ENCODE measurements at places on chromosomes 2 and 18.

GRCh38 chr18:58694720-58695468 is 23.6 kb downstream of the MALT1 start:
- DNase-seq, result no peak

DNA sequence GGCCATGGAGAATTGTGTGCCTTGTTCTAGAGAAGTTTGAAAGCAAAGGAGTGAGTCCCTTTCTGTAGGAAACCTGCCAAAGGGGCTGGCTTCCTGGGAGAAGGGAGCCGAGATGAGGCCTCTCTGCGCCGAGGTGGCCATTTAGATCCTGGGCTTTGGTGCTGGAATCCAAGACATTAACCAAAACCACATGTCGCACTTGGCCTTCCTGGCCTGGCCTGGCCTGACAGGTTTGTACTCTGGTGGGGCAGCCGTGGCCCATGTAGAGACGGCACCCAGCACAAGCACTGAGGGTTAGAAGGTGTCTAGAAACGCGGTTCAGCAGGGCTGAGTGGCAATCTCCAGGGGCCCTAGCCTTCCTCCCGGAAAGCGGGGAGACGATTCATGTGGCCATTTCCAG is 7.1 kb downstream of the CNNM3 start:
- no peak for DNase-seq

DNA sequence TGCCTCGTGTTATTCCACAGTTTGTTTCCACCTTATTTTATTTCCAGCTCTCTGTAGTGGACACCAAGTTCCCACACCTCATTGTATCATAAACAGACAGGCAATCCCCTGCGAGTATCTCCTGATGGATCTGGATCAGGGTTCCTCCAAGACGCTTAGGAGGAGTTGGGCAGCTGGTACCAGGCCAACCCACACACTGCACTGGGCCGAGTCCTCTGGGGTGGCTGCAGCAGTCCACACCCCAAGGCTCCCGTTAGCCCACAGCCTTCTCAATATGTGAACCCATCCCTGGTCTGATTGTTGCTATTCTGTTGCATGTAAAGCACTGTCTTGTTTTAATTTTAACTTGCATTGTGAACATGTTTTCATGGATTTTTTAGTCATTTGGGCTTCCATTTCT is 178.8 kb upstream of the RAB6C start:
- no peak for DNase-seq

- no peak for DNase-seq
Measured at GRCh38 chr2:31863867-31864266, 146.9 kb downstream of the MEMO1 start.

- DNase-seq, result no peak
Measured at GRCh38 chr18:49020129-49020528, 69.4 kb upstream of the SMAD7 start.

DNA sequence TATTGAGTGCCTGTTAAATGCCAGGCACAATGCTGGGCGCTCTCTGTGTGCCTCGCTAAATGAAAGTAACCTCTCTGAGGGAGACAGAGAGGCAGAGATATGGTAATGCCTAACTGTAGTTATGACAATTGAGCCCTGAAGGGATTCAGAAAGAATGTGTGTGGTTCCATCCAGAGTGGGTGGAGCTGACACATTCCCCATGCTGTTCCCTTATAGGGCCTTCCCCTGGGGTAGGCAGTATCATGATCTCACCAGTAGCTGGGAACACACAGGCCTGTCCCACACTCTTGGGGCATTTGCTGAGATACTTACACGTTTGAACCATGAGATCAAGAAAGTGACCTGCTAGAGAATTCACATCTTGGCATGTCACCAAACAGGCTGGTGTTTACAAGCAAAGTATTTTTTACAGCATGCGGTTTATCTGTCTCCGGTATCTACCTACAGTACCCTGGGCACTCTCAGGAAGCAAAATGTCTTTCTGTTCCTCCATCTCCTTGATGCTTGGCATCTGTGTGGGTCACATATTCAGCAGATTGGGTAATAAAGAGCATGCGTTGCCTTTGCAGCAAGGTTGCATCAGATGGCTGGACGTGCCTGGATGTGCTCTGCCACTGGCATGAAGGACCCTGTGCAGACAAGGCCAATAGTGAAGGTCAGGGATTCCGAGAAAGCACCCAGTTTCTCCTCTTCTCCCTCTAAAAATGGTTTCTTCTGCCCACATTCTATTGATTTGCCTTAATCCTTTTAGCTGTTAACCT is 9.4 kb downstream of the CTIF start:
- DNase-seq, result no peak

DNA sequence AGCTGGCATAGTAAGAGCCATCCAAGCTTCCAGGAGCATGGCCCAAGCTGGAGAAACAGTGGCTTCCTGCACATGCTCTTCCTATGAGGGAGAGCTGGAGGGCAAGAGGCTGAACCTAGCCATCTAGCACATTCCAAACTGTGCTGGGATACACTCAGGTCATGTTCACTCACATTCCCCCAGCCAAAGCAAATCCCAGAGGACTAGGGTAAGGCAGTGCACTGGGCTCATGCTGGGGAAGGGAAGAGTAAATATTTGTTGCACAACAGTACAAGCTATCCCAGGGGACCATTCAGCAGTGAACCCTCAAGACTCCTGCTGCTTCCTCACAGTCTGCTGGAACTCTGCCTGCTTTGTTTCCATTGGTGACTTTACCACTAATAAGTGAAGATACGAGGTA is 20.7 kb upstream of the GYPC start:
- DNase-seq, result peak; percentile 11

DNA sequence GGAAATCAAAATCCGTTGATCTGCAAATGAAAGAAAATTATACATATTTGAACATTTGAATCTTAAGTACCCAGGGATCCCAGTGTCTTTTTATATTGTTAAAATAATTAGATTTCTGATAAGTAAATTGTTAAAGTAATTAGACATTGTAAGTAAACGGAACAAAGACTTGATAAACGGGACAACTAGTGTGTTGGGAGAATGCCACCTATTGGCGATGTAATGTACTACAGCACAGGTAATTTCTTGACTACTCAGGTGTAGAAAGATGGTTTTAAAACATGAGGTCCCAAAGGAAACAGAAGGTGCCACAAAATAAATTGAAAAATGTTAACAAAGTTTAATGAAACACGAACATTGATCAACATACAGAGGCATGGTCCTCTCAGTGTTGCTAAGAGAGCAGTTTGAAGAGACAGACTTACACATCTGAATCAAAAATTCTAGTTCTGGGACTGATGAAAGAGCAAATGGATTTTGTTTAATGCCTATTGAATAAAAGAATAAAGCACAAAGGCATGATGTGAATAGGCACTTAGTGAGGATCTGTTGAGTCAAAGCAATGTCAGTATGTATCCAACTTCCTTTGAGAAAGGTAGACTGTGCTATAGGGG is 103.4 kb upstream of the RASGRP3 start:
- DNase-seq, result peak; percentile 15

GRCh38 chr2:212984129-212984528 is 167.3 kb downstream of the IKZF2 start:
- DNase-seq, result no peak

GRCh38 chr18:31046916-31047315 is 4.4 kb upstream of the DSC3 start:
- DNase-seq, result no peak

DNA sequence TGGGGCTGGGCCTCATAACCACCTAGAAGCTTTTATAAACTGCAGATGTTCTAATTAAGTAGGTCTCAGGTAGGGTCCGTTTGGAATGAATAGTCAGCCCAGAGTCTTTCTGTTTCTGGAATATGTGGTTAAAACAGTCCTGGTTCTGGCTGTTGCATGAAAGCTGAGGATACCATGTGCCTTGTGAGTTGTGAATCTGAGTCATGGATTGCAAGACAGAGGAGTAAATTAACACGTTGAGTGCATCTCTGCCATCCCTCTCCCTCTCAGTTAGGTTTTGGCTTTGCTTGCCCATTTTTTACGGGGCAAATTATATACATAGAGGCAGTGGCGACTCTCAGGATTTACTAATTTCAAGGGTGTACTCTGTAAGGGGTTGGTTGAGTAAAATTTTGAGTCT is 59.1 kb downstream of the NCK2 start:
- DNase-seq, result no peak

GRCh38 chr2:223613017-223613950 is 11.1 kb upstream of the SCG2 start:
- DNase-seq, result peak; percentile 92

DNA sequence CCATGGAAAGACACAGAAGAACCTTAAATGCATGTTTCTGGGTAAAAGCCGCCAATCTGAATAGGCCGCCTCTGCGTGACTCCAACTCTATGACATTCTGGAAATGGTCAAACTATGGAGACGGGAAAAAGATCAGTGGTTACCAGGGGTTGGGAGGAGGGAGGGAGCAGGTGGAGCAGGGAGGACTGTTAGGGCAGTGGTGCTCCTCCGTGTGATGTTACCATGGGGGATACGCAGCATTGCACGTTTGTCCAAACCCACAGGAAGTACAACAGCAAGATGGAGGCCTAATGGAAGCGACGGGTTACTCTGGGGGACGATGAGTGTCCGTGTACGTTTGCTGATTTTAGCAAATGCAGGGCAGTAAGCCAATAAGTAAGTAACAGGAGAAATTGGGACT is 17.2 kb downstream of the TMEM18 start:
- DNase-seq, result no peak
